Stimulated activated CD8-positive, alpha-beta memory T cell treated with anti-CD3 and anti-CD28 coated beads, Interleukin-4, amount 100 ng/mL, for 1 hour (primary cell): ENCODE measurements at places on chromosomes 11 and 22.

DNA sequence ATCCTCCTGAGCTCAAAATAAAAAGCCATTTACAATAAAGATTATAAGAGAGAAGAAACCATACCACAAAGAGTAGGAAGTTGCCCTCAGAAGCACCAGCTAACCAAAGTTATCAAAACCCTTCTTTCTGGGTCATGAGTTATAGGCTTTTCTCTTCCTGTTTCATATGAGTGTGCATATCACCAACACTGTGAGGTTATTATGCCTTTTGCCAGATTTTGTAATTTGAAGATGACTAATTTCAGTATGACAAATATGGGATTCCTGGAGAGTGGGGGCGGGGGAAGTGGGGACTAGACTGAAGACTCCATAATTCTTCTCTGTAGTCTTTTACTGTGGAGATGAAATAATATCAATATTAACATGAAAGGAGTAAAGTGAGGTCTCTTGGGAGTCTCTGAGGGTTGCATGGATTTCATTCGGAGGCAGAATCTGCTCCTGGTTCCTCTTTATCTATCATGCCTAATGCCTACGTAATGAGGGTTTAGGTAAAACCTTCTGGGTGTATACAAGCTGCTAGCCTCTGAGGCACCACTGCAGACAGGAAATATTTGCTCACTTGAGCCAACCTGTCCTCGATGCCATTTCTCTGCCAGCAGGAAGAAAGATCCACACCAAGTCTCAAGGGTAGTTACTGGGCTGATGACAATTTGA, 2.1 kb downstream of the LPXN start:
- DNase-seq = no peak

DNA sequence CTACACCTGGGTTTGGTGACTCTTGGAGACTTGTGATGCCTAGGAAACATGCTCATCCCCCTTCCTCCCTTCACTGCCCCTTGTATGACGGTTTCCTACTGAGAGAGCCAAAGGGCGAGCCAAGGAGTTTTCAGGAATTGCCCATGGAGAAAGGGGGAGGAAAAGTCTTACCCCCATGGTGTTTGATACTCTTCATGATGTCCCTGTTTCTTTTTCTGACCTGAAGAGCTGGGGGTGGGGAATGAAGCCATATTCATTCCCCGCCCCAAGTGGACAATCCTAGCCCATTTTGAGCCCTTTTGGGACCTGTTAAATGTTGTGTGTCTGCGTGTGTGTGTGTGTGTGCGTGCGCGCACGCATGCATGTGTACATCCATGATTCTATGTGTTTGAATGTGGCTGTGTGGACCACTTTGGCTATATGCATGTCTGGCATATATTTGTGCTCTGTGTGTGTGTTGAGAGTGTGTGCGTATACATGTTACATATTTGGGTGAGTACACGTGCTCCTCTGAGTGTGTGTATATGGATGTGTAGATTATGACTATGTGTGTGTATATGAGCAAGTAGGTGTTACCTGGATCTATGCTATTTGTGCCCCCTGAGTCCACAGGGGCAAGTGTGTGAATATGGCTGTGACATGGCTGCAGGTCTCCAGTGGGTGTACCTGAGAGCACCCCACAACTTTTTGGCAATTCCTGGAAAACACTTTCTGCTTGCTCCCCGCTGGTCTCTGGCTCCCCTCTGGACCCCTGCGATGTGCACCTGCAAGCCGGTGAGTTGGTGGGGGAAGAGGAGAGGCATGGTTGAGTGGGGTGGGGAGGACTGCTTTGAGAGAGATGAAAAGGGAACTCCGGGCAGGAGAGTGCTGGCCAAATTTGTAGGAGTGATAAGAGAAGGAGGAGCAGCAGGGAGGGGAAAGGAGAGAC, 24.6 kb downstream of the OTOG start:
- DNase-seq = no peak

DNA sequence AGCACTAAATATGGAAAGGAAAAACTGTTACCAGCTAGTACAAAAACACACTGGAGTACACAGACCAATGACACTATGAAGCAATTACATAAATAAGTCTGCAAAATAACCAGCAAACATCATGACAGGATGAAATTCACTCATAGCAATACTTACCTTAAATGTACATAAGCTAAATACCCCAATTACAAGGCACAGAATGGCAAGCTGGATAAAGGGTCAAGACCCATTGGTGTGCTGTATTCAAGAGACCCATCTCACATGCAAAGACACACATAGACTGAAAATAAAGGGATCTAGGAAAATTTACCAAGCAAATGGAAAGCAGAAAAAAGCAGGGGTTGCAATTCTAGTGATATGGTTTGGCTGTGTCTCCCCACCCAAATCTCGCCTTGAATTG, 44.0 kb upstream of the CALCA start:
- DNase-seq = no peak

- DNase-seq = no peak
Measured at GRCh38 chr11:88480223-88480622, 142.7 kb upstream of the CTSC start.

GRCh38 chr11:96168623-96169022, 174.4 kb downstream of the MAML2 start:
- DNase-seq = no peak

DNA sequence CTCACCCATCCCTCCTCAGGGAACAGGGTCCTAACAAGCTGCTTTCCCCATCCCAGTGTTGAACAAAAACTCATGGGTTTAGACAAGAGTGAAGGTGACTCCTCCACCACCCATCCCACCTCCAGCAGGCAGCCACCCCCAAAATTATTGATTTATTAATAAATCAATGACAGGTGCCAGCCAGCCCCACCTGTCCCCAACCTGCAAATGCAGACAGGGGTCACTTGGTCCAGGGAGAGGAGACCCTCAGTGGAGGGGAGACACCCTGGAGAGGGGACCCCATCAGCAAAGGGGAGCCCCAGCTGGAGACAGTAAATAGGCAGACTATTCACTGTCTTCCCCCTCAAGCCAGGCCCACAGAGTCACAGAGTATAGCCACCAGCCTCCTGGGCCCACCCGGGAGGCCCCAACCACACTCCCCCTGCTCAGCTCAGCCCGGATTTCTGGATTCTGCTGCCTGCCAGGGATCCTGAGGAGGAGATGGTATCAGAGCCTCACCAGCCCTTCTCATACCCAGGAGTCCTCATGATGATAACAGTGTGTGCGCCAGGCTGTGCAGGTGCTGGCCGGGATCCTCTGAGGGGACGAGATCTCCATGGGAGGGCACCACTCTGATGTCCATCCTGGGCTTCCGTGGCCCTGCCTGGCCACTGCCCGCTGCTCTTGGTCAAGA, 8.8 kb upstream of the CD81 start:
- DNase-seq = no peak

GRCh38 chr11:131295986-131296385, 74.4 kb upstream of the NTM start:
- no peak for DNase-seq

- DNase-seq = no peak
Measured at GRCh38 chr11:107011977-107012376, 6.3 kb downstream of the GUCY1A2 start.

- no peak for DNase-seq
Measured at GRCh38 chr11:120413480-120413879, 77.3 kb downstream of the ARHGEF12 start.

- no peak for DNase-seq
Measured at GRCh38 chr22:20128902-20129746, 2.5 kb upstream of the ZDHHC8 start.

GRCh38 chr22:17508110-17508509, 55.2 kb upstream of the SLC25A18 start:
- no peak for DNase-seq

GRCh38 chr22:50460938-50461337, 13.9 kb downstream of the SBF1 start:
- no peak for DNase-seq

GRCh38 chr11:7030836-7031235, 10.6 kb downstream of the NLRP14 start:
- no peak for DNase-seq

DNA sequence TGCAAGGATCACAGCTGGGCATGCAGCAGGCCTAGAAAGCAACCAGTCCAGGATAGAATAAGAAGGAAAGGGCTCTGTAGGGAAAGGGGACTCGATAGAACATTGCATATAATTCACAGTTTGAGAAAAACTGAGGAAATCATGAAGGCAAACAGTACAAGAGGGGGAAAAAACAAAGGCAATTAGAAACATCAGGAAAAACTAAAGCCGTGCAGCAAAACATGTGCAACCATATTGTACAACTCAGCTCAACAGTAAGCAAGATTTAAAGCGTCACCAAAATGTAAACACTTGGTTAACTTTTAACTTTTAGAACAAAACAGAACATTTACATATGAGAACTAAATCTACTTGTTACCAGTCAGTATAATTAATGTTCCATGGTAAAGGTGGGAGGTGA, 8.5 kb downstream of the APOL3 start:
- no peak for DNase-seq

- DNase-seq = no peak
Measured at GRCh38 chr11:46599340-46600193, 5.7 kb upstream of the AMBRA1 start.

- no peak for DNase-seq
Measured at GRCh38 chr11:20047769-20048154, 112.5 kb downstream of the DBX1 start.
